Activated effector memory CD4-positive, alpha-beta T cell treated with Interleukin-2 at 50 U/mL for 16 hours (primary cell): ENCODE measurements at places on chromosomes 1 and 21.
A peak's percentile ranks its signal among the peaks of the same experiment; 100 is the strongest.

- DNase-seq: no peak
Observed at GRCh38 chr1:159705904-159706256, 8.5 kb downstream of the CRP start.

- peak; percentile 68 for DNase-seq
Observed at GRCh38 chr1:244074559-244075171, 23.6 kb downstream of the ZBTB18 start.

DNA sequence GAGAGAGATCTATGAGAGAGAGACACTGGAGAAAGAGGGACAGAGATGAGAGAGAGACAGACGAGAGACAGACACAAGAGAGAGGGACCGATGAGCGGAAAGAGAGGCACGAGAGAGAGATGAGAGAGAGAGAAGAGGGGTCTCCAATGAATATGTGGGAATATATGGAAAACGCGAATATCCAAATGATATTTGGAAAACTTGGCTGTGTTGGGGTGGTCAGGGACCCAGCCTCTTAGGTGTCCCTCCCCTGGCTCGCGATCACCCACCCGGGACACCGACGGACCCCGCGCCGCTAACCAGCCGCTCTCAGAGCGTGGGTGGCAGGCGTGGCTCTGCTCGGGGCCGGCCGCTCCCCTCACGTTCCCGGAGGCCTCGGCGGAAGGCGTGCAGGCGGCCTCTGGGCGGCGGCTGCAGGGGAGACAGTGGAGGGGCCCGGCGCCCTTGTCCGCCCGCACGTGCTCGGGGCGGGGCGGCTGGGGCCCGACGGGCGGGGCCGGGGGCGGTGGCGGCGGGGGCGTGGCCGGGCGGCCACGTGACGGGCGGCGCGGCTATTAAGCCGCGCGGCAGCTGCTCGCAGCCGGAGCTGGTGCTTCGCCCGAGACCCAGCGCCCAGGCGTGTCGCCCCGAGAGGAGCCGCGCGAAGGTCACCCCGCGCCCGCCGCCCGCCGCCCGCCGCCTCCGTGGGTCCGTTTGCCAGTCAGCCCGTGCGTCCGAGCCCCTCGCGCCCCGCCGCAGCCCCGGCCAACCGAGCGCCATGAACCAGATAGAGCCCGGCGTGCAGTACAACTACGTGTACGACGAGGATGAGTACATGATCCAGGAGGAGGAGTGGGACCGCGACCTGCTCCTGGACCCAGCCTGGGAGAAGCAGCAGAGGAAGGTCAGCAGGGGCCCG lies at the start of gene ACTN2:
ACTN2 (plus strand) TSS at position 583 of the 898 bp plus-strand sequence; CDS start at position 758, 175 bp downstream.
- peak; percentile 32 for DNase-seq

DNA sequence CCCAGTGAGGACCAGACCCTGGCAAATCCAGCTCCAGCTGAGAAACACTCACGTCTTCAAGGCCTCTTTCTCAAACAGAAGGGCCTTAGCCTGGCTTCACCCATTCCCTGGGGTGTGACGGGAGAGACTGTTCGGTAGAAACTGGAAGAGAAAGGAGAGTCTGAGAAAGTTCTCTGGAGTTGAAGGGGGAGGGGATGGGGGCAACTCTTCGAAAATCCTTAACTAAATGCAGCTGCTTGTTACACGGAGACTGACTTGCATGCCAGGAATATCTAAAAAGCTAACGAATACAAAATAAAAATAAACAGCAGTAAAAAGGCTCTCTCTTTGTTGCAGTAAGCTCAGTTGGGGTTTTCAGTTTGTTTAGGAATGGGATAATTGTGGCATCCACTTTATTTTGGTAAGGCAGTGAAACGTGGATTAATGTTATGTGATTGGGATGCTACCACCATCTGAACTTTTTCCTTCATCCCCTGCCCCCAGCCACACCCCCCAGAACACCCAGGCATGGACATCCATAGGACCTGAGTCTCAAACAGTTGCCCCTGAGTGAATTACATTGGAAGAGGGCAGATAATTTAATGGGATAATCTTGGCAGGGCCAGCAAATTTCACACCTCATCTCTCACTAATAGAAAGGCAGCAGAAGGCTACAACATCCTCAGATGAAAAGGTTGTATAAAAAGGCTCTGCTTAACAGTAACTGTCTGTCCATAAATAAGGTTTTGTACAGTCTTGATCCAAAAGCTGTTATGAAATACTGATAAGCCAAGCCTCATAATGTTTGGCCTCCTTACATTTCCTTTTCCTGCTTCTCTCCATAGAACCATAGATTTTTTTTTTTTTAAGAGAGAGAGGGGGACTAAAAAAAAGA lies 5.8 kb downstream of the ROR1 start:
- DNase-seq: no peak

DNA sequence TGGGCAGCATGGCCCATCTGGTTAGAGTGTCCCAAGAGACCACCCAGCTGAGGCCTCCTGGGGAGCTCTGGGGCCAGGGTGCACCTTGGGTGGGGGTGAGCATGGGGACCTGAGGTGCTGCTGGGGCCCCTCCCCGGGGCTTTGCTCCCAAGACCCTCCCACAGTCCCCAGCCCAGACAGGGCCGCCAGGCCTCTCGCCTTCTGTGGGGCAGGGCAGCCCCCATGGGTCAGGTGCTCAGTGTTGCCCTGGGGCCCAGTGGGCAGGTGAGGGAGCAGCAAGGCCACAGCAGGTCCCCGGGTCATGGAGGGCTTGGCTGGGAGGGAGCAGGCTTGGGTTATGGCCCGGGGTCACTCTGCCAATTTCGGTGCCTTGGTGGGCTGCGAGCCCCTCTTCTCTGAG lies 24.5 kb upstream of the PEX10 start:
- no peak for DNase-seq

DNA sequence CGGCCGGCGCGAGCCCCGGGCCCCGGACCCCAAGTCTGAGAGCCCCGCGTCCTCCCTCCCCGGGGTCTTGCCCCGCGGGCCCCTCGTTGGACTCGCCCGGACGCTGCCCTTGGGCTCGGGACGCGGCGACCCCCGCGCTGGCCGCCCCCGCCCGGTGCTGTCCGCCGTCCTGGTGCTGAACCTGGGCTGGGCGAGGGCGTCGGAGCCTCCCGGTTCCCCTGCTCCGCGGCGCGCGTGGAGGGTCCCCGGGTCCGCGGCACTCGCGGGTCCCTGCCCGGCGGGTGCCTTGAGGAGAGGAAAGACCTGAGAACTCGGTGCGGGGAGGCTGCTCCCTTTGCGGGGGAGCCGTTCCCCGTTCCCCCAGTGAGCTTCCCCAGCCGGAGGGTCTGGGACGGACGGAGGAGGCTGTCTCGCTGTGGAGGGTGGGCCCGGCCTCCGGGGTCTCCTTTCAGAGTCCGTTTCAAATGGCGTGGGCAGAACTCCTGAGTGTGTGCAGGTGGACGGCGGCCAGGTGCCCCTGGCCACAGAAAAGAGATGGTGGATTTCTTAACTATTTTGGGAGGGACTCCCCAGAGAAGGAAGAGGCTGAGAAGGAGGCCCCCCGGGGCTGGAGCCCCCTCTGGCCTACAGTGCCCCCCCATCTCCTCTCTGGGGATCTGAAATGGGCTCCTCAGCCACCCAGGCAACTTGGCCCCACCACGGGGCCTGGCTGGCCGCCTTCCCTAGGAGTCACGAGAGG lies 595 bp downstream of the GABRD start:
- no peak for DNase-seq

DNA sequence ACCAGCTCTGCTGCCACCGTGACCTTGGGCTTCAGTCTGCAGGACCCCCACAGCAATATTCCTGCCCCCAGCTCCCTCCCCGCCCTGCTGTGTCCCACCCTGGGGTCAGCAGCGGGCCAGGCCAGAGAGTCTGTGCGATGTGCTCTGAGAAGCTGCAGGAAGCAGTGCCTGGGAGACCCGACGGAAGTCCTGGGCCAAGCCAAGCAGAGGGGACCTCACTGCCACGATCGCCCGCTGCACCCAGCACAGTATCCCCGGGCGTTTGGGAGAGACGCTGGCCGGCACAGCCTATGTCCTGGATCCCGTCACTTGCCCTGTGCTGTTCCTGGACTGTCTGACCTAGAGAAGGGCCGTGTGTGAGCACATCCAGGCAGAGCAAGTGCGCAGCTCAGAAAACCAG lies 106.6 kb upstream of the TTC34 start:
- no peak for DNase-seq

DNA sequence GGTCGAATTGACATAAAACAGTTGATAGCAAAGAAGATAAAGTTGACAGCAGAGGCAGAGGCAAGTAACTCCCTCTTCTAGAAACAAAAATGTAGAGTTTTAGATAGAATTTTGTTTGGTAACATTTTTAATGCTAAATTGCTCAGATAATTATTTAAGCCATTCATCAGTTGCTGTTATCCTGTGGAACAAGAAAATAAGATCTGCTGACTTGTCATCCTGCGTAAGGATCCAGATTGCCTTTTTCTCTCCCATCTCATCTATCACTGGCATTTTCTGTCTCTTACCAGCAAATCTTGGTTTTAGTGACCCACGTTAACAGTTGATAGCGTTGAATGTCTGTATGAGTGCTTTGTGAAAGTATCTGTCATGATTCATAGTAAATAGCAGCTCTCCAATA lies 29.8 kb downstream of the SOAT1 start:
- DNase-seq: no peak

- DNase-seq: no peak
Observed at GRCh38 chr1:14332158-14332557, 266.3 kb upstream of the KAZN start.

DNA sequence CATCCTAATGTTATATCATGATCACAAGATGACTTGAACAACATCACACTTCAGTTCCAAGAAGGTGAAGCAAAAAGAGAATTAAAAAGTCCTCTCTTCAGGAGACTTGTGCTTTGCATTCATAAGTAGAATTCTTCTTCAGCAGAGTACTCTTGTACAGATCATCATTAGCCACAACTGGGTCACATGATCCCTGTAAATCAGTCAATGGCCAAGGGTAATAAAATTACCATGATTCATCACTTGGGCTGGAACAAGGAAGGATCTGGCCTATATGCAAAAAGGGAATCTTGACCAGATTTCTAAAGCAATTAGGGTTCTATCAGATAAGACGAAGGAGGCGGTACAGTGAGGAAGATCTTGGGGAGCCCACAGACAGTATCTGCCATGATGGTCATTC lies 458.0 kb upstream of the DEPDC1 start:
- no peak for DNase-seq

- no peak for DNase-seq
Observed at GRCh38 chr1:15820478-15820877, 13.0 kb upstream of the UQCRHL start.

DNA sequence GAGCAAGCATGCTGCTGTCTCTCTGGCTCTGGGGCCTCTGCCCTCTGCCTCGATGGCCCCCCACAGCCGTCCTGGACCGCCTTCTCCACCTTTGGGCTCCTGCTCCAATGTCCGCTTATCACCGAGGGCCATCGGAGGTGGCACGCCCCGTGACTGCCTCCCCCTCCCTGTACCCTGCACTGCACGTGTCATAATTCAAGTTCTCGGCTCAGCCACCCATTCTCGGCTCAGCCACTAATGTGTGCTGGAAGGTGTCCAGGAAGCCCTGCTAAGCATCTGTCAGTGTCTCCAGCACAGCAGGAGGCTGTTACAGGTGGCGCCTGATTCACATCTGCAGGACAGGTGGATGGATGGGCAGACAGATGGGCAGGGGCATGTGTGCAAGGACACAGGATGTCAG lies 45.5 kb downstream of the TP73 start:
- DNase-seq: no peak

DNA sequence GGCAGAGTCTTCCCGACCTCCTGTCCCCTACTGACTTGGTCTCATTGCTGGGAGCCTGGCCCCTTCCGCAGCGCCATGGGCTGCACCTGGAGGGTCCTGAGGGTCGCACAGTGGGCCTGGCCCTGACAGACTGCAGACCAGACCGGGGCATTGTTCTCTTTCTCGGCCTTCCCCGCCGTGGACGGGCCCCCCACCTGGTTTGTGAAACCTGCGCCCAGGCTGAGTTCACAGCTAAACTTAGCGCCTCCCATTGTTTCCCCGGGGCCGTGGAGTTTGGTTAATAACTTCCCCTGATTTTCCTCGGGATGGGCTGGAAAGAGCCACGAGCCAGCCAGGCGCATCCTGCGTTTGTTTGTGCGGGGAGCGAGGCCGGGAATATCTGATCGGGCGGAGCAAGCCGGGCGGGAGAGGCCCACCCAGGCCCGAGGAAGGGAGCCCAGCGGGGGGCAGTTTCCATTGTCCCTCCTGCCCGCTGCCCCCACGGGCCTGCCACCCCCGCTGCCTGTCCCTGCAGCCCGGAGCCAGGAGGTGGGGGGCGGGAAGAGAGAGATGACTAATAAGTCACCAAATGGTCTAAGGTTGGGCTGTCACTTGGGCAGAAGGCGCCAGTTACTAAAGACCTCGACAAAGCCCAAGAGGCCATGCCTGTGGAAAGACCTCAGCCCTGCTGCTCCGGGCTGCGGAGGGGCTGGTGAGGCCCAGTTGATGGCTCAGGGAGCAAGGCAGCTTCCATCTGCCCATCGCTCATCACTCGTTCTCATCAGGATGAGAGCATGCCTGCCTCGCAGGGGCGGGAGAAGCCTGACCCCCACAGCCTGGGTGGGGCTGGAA lies 39.0 kb upstream of the ARHGEF16 start:
- DNase-seq: no peak

DNA sequence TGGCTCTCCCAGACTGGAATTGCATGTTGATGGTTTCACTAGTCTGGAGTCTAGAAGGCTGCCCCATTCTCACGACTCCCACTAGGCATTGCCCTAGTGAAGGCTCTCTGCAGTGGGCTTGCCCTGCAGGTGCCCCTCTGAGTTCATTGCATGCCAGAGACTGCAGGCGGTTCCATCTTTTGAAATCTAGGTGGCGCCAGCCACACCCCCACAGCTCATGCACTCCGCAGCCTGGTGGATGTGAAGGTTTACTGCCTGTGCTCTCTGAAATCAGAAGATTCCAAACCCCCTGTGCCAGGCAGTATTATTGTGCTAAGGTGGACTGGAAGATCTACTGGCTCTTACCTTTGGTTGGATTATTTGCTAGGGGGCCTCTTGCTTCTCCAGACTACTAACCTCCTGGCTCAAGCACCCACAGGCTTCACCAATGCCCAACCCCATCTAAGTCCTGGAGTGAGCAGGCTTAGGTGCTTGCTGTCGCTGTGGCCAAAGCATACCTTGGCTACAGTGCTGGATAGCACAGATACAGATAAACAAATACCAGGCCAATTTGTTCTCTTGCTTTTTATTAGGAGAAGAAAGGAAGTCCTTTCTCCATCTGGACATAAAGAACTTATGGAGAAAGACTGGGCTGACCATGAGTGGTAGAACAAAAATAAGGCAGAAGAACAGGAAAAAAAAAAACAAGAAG lies 83.5 kb upstream of the SIM2 start:
- DNase-seq: no peak
